ENCODE measurements at places on chromosomes 16 and 17. TPM values are rescaled to one million over a fixed set of nuclear protein-coding genes. Genes with fewer than 3 reads are reported as not detected.
A peak's percentile ranks its signal among the peaks of the same experiment; 100 is the strongest.

Gene TMEM88
- total RNA-seq, result 4.6 TPM

Gene TBX4
- total RNA-seq, result 1.5 TPM

Gene CXCL16
- 172 TPM for total RNA-seq

Gene CDRT15L2
- 17.9 TPM for total RNA-seq

Gene TMIGD1
- total RNA-seq, result not detected

Gene KRTAP2-3
- total RNA-seq, result not detected

Gene WNT9B
- not detected for total RNA-seq

Gene HS3ST4
- 2.7 TPM for total RNA-seq

Gene CLDN7
- total RNA-seq, result 6.9 TPM

Gene LRRC37B
- total RNA-seq, result 35.6 TPM

Gene TRIM47
- total RNA-seq, result 48.6 TPM

Gene NETO2
- total RNA-seq, result 23.5 TPM

Gene PRAC1
- not detected for total RNA-seq

GRCh38 chr16:88792668-88793250, 7.7 kb upstream of the PIEZO1 start:
- DNase-seq, result no peak

DNA sequence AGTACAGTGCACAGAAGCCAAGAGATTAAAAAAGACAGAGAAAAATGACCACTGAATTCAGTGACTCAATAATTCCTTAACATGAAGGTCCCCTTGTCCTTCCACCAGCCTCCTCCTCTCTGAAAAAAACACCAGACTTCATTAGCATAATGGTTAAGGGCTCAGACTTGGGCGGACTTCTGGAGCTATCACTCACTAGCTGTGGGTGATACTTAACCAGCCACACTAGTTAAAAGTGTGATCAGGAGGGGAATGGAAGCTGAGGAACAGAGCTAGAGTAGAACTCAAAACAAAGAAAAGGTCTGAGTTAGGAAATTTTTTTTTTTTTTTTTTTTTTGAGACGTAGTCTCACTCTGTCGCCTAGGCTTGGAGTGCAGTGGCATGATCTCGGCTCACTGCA, 23.2 kb downstream of the ZNF652 start:
- DNase-seq, result no peak

GRCh38 chr17:5958850-5959249, 111.3 kb upstream of the WSCD1 start:
- DNase-seq, result no peak

- DNase-seq, result no peak
Measured at GRCh38 chr16:53369921-53370320, 64.3 kb upstream of the RBL2 start.

DNA sequence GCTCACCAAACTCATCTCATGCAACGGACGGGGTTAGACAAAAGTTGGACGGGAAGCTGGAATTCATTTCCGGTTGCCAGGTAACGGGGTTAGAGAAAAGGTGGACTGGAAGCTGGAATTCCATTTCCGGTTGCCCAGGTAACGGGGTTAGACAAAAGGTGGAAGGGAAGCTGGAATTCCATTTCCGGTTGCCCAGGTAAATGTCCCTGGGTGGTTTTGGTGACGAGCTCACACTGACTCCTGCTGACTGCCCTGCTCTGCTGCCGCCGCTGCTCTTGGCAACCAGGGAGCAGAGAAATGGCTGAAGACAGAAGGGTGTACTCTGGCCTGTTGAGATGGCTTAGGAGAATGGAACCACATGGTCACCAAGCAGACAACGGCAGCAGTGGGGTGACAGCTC, 170.3 kb upstream of the RPH3AL start:
- no peak for DNase-seq

DNA sequence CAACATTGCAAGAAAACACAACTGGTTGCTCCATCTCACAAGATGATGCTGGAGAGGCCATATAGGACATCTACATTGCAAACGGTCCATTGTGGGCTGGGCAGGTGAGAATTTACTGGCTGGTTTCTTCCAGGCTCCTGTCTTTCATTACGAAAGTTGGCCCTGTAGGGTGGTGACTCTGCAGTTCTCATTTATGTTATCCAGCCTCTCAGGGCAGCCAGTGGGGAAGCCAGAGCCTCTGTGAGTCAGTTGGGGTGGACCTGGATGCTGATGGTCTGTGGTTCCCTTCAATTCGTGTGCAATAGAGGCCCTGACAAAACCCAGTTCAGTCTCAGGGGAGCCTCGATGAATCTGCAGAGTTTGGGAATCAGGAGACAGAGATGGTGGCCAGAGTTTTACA, 341.0 kb upstream of the CCL2 start:
- DNase-seq, result no peak

DNA sequence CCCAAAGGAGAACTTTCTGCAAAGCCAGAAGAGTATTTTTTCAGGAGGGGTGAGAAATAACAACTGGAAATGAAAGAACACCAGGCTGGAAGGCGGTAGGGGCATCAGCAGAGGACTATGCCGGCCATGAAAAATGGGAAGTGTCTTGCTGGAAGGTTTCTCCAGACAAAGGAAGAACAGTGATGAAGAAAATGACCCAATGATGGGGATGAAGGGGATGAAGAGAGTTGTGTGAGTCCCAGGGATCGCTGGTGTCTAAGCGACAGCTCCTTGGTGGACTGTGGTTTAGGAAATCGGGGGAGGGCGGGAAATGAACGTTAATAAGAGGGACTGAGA, 623 bp downstream of the TTLL6 start:
- no peak for DNase-seq

DNA sequence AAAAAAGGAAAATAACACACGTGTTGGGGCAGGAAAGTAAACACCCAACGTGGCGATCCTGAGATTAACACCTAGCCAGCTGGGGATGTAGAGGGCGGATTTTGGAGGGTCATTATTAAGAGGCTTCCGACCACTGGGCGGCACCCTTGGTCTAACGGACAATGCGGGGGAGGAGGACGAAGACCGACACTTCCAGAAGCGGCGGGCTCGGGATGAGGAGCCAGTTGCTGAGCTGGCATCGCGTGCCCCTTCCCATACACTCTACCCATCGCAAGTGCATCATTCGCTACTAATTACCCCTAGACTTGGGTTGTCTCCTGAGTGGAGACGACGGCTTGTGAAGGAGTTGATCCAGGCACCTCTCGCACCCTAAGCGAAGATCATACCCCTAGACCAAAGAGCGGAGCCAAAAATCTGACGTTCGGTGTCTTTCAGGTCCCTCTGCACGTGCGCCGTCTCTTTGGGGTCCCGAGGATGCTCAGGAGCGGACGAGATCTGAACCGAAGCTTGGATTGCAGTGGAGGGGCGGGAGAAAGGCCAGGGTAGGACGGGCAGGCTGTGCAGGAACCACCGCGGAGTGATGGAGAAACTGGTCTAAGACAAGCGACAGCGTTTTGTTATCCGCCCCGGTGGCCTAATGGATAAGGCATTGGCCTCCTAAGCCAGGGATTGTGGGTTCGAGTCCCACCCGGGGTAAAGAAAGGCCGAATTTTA, 17.6 kb downstream of the ZNF213 start:
- DNase-seq, result peak; percentile 94

DNA sequence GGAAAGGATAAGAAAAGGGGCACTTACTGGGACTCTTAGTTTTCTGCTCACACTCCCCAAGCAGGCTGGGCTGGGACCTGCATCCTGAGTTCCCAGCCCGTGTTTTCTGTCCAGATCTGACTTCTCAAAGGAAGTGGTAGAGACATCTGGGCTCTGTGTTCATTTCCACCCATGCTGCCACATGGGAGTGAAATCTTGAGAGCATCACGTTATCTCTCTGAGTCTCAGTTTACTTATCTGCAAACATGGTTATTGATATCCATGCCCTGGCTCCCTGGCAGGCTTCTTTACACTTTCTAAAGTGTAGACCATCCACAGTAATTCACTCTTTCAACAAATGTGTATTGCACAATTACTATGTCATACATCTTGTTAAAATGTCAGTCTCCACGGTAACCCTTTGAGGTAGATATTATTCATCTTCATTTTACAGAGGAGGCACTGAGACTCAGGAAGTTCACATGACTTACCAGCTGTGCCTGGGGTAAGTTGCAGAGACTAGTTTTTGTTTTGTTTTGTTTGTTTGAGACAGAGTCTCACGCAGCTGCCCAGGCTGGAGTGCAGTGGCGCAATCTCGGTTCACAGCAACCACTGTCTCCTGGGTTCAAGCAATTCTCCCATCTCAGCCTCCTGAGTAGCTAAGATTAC, 3.4 kb downstream of the ZNF688 start:
- no peak for DNase-seq

DNA sequence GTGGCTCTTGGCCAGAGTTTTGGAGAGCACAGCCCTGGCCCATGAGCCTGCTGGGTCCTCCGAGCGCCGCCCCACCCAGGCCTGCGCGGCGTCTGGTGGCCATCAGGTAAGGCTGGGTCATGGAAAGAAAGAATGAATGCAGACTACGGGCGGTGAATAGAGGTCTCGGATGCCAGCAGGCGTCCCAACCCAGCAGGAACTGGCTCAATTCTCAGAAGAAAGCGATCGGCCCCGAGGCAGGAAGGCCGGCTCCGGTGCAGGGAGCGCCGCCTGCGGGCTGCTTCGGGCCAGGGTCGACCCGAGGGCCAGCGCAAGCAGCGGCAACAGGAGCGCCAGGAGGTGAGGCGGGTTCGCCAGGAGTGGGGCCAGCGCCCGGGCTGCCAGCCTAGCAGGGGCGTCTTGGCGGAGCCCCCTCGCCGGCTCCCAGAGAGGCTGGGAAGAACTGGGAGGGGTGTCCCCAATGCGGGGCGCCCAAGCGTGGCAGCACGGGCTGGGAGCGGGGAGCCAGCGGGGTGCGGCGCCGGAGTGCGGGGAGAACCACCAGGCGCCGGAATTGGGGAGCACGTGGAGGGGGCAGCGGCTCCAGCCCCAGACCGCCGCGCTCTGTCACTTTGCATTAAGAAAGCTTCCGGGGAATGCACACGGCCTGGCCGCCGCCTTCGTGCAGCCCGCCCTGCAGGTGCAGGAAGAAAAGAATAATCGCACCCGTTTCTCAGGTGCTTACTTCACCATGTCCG, 7.1 kb upstream of the TMC5 start:
- DNase-seq, result peak; percentile 28

DNA sequence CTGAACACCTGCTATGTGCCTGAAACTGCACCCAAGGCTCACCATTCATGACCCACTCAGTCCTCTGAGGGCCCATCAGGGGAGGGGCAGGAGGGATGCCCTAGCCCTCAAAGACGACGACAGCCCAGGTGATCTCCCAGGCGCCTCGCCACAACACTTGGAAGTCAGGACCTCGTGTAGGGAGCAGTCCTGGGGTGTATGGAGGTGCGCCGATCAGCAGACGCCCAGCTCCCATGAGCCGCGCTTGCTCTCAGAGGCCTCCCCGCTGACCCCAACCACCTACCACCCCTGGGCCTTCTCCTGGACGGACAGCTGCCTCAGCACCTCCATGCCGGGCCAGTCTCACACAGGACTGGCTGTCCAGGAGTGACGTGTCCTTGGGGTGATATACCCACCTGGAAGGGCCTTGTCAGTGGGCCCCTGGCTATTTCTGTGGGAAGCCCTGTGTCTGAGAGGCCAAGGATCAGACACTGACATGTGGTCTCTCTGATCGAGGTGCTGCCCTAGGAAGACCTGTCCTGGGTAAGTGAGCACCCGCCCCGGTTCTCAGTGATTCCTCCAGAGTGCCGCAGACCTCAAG, 26.7 kb downstream of the KDM8 start:
- no peak for DNase-seq

- no peak for DNase-seq
Measured at GRCh38 chr17:6392609-6393350, 42.1 kb downstream of the AIPL1 start.

DNA sequence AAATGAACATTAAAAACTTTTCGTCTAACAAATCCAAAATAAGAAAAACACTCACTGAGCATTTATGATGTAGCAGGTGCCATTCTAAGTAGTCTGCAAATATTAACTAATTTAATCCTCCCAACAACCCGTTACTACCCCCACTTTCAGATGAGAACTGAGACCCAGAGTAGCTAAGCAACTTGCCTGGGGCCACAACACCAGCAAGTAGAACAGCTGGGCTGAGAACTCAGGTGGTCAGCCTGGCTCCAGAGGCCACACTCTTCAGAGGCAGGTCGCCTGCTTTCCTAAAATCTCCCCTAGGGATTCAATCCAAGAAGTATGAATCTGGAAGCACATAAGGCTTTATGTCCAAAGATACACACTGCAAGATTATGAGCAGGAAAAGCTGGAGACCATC, 6.2 kb downstream of the MBTPS1 start:
- no peak for DNase-seq

GRCh38 chr17:10229181-10229580, 30.8 kb upstream of the GAS7 start:
- no peak for DNase-seq

- DNase-seq, result no peak
Measured at GRCh38 chr16:68371276-68371651, 60.4 kb downstream of the PRMT7 start.

GRCh38 chr17:49297141-49297540, 64.9 kb downstream of the ZNF652 start:
- no peak for DNase-seq

DNA sequence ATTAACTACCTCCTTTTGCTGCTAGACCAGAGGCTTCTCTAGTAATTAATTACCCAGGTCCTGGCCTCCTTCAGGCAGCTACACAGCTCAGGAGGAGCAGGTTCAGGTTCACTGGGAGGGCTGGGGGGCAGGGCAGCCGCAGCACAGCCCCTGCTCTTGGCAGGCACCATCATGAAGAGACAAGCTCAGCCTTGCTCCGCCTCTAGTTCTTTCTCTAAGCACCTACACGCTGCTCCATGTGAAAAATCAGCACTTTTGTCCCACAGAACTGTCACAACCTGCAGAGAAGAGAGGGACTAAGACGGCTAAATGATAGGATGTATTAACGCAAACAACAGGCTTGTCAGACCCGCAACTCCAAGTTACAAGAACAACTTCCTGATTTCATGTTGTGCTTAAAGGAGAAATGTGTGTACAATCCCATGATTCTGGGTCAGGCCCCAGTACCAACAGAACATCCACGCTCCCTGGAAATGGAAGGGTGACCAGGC, 53.4 kb downstream of the GRB2 start:
- DNase-seq, result no peak

DNA sequence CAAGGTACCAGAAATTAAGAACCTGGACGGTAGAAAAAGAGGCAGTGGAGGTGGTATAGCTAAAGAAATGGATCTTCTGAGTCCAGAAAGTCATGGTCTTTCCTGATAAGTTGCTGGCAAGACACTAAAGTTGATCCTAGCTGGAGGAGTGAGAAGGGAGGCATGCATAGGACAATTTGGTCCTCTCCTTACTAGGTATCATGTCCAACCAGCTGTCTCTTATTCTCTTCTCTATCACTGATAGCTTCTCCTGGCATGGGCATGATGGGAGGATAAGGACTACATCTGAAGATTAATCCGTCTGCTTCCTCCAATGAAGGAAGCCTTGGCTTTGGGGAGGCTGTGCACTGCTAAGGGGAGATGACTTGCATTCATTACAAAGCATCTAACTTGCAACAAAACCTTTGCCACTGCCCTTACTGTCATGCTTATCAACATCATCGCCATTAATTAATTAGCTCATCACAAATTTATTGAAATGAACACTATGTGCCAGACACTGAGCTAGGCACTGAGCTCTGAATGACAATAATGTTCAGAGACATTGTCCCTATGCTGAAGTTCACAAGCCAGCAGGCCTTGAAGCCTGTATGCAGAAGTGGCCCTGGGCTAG, 3.1 kb upstream of the FAM117A start:
- no peak for DNase-seq
